ENCODE measurements at places on chromosomes 1 and 21. TPM values are rescaled to one million over a fixed set of nuclear protein-coding genes. Genes with fewer than 3 reads are reported as not detected.

Gene UBE4B
- total RNA-seq: 26.1 TPM

Gene SH3BGR
- total RNA-seq: 3.9 TPM

Gene DNAI4
- total RNA-seq: 0.87 TPM

Gene MLLT11
- total RNA-seq: 3.3 TPM

Gene CYP4X1
- total RNA-seq: not detected

Gene FAM177B
- total RNA-seq: not detected

Data from activated CD4-positive, alpha-beta T cell treated with anti-CD3 and anti-CD28 coated beads for 36 hours (primary cell).